ENCODE measurements at places on chromosomes 6 and 20.

DNA sequence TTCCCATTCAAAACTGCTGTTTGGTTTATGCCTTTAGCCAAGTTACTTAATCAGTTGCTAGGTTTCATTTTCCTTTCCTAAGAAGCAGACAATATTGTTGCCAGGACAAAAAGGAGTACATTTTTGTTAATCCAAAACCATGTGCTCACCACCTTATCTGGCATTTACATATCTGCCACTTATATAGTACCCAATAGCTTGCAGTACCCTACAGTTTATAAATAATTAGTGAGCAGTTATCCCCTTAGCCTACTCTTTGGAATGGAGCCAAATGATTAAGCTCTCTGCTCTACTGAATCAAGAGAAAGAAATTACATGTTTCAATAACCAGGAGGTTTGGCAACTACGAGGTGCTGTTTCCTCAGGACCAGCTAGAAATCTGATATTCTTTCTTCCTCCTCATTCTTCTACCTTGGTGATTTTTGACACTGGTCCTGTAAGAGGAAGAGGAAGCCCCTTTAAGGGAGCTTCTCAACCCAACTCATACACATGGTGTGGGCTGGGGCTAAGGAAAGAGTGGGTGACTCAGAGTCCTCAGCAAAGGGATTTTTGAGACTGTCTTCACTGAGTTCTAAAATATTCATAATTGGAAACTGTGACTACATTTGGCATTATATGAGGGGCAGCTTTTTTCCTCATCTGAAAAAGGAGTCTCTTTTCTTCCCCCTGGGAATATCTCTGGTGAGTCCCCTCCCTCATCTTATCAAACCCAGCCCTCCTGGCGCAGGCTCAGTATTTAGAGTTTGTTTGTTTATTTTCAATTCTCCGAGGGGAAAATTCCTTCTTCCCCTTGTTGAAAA, 1.5 kb downstream of the ZNFX1 start:
- DNase-seq = peak; percentile 31

DNA sequence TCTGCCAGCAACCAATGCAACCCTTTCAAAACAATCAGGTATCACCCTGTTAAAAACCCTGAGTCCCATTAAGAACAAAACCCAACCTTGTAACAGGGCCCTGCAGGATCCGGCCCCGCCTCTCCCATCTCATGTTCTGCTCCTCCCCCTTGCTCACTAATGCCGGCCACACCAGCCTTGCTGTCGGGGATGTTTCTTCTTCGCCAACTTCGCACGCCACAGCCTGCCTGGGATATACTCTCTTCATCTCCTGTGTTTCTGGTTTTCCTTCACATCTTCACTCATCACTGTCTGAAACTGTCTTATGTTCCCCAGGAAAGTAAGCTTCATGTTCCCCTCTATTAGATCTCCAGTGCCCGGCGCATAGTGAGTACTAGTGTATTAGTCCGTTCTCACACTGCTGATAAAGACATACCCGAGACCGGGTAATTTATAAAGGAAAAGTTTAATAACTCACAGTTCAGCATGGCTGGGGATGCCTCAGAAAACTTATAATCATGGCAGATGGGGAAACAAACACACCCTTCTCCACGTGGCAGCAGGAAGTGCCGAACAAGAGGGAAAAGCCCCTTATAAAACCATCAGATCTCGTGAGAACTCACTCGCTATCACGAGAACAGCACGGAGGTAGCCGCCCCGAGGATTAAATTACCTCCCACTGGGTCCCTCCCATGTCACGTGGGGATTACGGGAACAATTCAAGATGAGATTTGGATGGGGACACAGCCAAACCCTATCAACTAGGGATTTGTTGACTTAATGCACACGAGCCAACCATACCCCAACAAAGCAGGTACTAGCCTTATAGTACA, 5.1 kb downstream of the TP53RK start:
- no peak for DNase-seq

DNA sequence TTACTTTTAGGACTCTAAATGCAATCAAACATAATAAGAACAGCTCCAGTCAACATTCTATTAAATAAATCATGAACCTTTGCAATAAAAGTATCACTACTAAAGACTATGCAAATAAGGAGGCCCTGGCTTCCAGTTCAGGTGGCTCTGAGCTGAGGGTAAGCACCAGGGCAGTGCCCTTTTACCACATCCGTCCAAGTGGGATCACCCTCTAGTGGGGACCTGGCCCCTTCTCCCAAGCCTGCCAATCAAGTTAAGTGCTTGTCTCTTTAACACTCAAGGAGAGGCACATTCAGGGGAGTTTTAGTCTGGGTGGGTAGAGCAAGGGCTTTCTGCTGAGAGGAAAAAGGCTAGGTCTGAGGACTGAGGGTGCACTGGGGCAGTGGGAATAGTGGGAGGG, 161.4 kb downstream of the TMEM200A start:
- no peak for DNase-seq

DNA sequence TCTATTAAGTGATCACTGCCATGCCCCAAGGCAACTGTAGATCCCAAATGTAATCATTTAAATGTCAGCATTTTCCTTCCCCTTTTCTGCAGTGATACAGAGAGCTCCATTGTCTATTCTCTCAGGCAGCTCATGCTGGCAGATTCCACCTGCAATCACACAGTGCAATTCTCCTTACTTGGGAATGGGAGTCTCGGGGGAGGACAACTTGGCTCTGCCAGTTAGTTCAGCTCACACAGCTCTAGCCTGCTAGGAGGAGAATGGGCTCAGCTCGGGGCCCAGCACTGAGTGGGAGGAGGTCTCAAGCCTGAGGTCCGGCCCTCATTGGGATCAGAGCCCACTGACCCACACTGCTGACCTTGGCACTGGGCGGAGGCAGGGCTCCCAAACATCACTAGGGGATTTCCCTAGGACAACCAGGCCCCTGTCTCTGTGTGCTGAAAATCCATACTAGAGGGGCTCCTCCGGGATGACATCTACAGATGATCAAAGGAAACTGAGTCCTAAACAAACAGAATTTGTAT, 109.2 kb upstream of the ASF1A start:
- no peak for DNase-seq

DNA sequence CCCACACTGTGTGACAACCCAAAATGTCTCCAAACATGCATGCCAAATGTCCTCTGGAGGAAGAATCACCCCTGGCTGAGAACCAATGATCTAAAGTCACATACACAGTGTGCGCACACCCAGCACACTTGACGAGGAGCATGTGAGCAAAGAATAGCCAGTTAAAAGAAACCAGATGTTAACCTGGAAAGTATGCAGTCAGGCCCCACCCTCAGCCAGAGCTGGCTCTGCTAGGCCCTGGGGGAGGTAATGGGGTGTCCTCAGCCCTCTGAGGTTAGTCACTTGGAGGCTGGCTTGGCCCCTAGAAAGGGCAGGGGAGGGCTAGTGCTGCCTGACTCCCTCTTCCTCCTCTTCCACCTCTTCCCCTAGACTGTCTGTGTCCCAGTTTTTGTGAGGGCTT, 15.2 kb upstream of the GUCA1A start:
- DNase-seq = no peak

GRCh38 chr20:35314816-35315631, 22.8 kb upstream of the FAM83C start:
- DNase-seq = no peak

DNA sequence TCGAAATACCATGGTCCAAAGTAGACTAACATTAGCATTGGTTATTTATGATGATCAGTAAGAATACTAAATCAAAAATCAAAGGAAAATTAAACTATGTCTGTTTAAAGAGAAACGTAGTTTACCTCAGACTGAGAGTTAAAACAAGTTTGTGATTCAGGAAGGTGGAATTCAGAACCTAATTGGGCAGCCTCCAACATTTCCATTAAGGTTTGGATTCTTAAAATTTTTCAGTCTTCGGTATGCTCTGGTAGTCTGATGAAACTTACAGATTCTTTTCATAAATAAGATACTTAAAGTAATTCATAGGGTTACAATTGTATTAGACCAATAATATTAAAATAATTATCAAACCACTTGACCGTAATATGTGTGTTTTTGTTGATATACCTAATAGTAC, 18.6 kb downstream of the HFE start:
- DNase-seq = no peak

- DNase-seq = no peak
These were observed at the start of gene NRSN1 for GRCh38 chr6:24125980-24126379. Gene NRSN1, plus strand, starts transcription at chr6:24126215. Its CDS starts 8,113 bp downstream, at chr6:24134328.

- peak; percentile 84 for DNase-seq
These were observed 558 bp downstream of the XKR7 start for GRCh38 chr20:31968291-31969126.

DNA sequence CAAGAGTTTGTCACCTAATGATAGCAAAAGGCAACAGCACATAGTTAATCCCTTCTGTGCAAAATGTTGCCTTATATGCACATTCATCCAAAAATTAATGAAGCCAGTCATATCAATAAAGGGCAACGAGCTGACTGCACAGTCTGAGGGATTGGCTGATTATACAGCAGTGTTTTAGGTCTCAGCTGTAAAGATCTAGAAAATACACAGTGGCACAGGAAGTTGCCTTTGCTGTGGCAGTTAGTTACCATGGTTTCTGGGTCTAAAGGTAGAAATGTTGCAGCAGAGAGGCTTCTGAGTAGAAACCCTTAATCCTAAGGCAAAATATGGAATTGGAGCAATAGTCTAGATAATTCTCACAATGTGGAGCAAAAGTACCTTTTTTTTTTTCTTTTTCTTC, 89.7 kb downstream of the SMPDL3A start:
- DNase-seq = no peak

GRCh38 chr20:34970846-34971560, 15.3 kb downstream of the MYH7B start:
- no peak for DNase-seq

DNA sequence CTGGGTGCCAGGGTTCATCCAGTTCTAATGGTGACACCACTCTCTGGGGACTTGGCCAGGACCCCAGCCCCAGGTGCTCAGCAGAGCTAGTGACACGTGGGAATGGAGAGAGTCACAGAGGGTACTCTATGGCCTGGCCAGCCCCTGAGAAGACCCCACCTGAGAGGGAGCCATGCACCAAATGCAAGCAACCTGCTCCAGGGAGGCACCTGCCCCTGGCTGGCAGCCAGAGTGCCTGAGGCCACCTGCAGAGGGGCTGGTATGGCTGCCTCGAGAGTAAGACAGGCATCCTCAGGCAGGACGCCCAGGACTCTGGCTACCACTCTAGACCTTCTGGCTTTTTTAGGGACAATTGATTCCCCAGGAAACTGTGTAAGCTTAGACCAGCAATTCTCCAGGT, 38.6 kb upstream of the CST7 start:
- DNase-seq = no peak

- no peak for DNase-seq
These were observed 23.9 kb downstream of the THBS2 start for GRCh38 chr6:169229615-169230321.

GRCh38 chr20:4837760-4838159, 116.1 kb downstream of the PRND start:
- no peak for DNase-seq

- no peak for DNase-seq
These were observed 185.0 kb upstream of the KCNK16 start for GRCh38 chr6:39507331-39507998.

DNA sequence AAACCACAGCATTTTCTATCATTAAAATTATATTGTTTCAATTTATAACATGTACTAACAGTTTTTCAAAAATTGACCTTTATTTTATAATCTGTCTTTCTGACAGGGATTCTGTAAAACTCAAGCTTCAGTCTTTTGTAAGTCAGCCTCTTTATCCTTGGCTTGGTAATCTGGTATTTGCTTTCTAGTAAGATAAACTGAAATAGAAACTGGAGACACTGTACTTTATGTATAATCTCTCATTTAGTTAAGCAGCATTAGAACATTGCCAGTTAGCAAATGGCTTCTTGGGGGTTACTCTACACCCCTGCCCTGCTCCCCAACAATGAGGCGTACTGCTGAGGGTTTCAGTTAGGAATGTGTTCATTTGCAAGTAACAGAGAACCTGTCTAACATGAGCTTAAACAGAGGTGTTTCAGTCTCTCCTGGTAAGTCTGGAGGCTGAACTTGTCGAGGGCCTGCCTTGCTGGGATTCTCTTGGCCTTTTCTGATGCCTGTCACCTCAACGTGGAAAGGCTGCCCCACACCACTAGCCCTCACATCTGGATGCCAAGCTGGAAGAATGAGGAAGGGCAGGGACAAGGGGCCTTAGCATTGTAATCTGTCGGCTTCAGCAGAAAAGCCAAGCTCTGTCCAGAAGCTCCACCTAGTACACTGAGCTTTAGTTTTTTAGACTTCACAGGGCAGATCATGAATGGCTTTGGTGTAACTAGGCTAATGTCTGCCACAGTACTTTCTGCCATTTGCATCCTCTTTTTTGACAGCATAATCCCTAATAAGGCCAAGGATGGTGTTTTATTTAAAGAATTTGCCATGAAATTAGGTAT, 34.8 kb downstream of the SH3BGRL2 start:
- DNase-seq = no peak

GRCh38 chr20:11917663-11918062, at the start of gene BTBD3:
Gene BTBD3, plus strand, starts transcription at chr20:11917893. Its CDS starts 383 bp downstream, at chr20:11918276.
- no peak for DNase-seq

DNA sequence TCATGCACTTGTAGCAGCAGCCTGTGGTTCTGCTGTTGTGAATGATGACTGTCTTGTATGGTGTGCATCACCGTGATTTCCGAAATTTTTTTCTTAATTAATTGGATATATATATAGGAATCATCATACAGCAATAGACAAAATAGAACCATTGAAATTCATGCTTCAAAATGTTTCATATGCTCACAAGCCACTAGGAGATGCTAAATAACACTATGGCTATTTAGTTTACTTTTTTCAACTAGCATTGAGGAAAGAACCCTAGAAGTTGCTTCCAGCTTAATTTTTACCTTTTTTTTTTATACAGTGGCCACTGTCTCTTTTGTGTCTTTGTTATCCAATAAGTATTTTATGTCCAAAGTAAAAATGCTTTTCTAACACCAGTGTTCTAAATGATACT, 485.4 kb downstream of the CDKAL1 start:
- no peak for DNase-seq

GRCh38 chr6:167659046-167659445, 167.7 kb upstream of the AFDN start:
- DNase-seq = no peak

GRCh38 chr6:160424256-160424655, 76.1 kb downstream of the SLC22A3 start:
- DNase-seq = no peak

DNA sequence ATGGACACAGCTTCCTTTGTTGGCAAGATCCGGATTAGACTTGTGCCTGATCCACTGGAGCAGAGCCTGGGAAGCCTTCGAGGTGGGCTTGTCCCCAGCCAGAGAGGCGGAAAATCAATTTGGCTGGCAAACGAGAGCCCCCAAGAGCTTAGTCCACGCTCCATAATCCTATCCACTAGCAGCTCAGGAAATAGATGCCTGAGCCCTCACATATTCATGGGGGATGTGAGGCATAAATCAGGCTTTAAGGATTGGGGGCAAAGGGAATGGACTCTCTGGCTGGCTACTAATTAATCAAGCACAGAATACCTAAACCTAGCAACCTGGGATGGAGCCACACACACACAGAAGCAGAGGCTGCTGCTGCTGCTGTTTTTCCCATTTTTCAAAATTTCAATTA, 137.9 kb downstream of the PKHD1 start:
- DNase-seq = no peak

DNA sequence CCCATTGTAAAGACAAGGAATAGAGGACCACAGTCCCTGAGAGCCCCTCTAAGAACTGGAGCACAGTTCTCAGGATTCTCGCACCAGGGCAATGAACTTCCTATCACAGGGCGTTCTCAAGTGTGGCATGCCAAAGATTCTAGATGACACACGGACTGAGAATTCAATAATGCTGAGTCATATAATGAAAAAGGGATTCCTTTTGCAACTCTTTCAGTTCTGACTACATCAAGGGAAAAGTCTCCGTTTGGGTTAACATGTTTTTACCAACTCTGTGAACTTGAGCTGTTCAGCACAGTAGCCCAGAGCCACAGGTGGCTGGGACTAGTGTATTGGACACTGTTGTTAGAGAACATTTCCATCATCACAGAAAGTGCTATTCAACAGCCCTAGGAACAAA, 3.4 kb downstream of the MED20 start:
- DNase-seq = no peak
